ENCODE measurements at places on chromosomes 1 and 21. TPM values are rescaled to one million over a fixed set of nuclear protein-coding genes. Genes with fewer than 3 reads are reported as not detected.
A peak's percentile ranks its signal among the peaks of the same experiment; 100 is the strongest.

IFNAR1 gene
- total RNA-seq = 45.6 TPM

DNA sequence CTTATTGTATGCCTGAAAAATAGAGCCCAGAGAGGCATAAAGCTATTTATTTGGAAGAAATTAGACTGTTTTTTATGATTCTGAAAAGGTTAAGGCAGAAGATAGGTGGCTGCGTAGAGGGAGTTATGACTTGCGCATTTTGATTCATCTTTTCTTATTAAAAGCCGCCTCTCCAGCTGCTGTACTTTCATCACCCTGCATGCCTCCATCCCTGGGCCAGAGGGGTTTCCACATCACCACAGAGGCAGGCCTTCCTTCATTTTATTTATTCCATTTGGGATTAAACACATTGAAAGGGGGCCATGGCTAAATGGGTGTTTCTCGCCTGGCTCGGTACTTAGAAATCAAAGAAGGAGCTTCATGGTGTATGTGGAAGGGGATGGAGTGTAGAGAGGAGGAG is 14.6 kb upstream of the RGS8 start:
- no peak for DNase-seq

GRCh38 chr1:44377925-44378784 is 23.1 kb upstream of the ERI3 start:
- DNase-seq = peak; percentile 59

C8B gene
- not detected for total RNA-seq

- no peak for DNase-seq
Observed at GRCh38 chr1:207981976-207982375, 71.1 kb upstream of the CD34 start.

BCL2L15 gene
- total RNA-seq = 0.36 TPM

GRCh38 chr1:216500273-216500967 is 77.2 kb upstream of the USH2A start:
- DNase-seq = no peak

GRCh38 chr1:156896490-156897033 is 3.0 kb downstream of the PEAR1 start:
- DNase-seq = no peak

DNA sequence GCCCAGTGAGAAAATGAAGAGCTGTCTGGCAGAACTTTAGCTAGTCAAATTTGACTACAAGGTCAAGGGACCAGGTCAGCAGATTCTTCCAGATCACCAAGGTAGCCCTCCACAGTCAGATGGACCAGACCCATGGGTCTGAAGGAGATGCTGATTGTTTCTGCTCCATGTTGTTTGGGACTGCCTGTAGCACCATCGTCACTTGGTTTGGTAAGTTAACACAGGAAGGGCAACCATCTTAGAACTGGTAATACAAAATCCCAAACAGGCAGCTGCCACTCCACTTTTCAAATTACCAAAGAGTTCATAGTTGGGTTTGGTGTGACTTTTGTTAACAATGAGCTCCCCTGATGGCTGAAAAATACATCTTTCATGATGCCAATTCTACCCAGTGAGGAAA is 9.0 kb downstream of the ITPKB start:
- DNase-seq = no peak

CFHR4 gene
- not detected for total RNA-seq

SPRR4 gene
- not detected for total RNA-seq

IRF2BP2 gene
- 148 TPM for total RNA-seq

CFHR2 gene
- not detected for total RNA-seq

DNA sequence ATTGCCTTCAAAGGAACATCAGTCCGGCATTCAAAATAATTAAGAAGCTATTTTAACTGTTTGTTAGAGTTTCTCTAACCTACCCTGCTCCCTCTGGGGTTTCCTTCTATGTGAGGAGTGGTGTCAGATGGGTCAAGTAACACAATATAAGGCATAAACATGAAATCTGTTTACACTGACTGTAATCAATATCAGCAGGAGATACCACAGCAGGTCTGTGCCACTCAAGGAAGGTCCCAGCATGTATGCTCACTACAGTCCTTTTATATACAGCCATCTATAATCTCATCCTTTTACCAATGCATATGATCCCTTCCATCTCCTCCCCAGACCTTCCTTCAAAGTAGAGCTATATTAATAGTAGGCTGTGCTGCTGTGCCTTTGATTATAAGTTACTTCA is 25.4 kb downstream of the EEIG2 start:
- DNase-seq = no peak

Data from aorta (tissue), 5 donors.